ENCODE measurements at places on chromosomes 5 and 9.

- no peak for DNase-seq
Measured at GRCh38 chr9:18720691-18721090, 246.7 kb downstream of the ADAMTSL1 start.

GRCh38 chr9:123470991-123471770 lies 115.2 kb downstream of the CRB2 start:
- no peak for DNase-seq

DNA sequence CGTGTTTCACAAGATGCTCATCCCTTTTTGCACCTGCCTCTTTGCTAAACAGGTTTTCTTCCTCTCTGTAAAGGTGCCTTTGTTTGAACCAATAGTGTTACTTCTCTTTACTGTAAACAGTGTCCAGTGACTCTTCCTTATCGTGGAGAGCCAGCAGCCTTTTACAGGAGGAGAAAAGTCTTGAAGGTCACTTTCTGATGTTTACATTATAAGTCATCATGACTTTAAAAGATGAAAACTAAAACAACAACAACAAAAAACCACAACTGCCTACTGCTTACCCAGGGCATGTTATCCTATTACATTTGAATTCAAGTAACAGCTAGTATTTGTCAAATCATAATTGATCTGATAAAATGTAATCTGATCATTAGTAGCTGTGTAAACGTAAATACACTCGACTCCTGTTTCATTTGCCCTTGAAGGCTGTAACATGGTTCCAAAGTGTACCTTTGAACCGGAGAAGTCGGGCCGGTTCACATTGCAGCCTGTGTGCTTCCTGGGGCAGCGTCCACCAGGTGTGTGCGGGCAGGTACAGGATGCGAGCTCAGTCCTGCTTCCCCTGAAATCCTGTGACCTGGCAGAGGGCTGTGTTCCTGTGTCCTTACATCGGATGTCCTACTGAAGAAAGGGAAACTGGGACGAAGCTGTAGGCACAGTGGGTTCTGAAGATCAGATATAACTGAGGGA lies 118.1 kb downstream of the C9orf152 start:
- no peak for DNase-seq

GRCh38 chr5:67409126-67409777 lies 212.7 kb upstream of the CD180 start:
- no peak for DNase-seq

- no peak for DNase-seq
Measured at GRCh38 chr9:91138760-91139159, 223.0 kb downstream of the AUH start.

GRCh38 chr9:4299005-4299795 lies 668 bp downstream of the GLIS3 start:
- DNase-seq, result peak; percentile 46

DNA sequence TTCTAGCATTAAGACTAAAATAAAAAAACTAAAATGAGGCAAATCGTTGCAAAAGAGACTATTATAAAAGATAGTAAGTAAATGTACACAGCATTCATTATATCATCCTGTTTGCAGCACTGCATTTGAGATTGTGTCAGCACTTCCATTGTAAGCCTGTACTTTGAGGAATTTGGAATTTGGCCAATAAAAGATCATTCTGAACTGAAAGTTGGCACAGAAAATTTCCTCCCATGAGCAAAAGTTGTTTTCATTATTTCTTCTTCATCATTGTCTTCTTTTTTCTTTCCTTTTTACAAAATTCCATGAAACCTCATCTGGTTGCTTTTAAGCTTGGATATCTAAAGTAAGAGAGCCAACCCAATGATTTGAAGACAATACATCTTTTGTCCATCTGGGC lies 199.3 kb upstream of the ADAMTSL1 start:
- no peak for DNase-seq

- DNase-seq, result no peak
Measured at GRCh38 chr5:103938146-103938695, 375.6 kb upstream of the NUDT12 start.

- DNase-seq, result no peak
Measured at GRCh38 chr5:32096891-32097595, 77.1 kb downstream of the GOLPH3 start.

DNA sequence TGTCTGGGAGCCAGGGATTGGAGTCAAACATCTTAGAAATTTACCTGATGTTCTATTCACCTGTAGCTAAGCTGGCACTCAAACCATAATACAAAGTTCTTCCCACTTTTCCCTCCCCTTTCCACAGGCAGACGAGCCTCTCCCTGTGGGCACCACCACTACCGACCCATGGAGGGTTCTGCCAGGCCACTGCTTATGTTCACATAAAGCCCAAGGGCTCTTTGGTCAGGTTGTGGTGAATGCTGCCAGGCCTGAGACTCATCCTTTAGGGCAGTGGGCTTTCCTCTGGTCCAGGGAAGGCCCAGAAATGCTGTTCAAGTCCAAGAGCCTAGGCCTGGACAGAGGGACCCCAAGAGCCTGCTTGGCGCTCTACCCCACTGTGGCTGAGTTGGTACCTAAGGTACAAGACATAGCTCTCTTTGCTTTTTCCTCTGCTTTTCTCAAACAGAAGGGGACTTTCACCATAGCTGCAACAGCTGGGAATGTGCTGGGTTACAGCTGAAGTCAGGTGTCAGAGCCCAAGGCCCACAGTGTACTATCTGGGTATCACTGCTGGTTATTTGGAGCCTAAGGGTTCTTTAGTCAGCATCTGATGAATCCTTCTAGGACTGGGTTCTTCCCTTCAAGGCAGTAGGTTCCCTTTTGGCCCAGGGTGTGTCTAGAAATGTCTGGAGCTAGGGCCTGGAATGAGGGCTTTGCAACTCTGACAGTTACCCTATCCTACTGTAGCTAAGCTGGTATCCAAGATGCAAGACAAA lies 620.1 kb downstream of the TLE1 start:
- DNase-seq, result no peak

DNA sequence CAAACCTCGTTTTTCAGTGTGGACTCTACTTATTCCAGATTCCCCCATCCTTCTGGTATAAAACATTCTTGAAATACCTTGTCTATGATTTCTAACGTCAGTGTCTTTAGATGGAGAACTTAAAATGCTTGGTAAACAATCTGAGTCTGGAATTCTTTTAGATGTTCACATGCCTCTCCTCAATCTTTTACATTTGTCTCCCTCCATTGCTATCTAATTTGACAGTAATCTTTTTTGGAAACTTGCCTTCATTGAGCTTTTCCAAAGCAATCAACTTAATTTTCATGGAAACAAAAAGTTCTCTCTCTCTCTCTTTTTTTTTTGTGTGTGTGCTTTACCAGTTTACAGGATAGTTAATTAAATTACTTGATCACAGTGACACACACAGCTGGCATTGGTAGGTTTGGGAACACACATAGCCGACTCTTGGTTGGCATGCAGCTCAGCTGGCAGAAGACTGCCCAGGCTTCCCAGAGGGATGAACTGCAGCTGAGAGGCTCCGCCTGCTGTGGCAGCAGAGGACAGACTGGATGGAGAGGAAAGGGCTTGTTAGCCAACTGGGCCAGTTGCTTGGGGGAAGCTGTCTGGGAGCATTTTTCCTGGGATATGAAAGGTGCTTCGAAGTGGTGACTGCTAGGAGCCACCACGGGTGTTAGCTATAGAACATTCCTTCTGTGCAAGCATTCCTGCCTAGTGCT lies 271.3 kb downstream of the ZSWIM6 start:
- no peak for DNase-seq

GRCh38 chr9:21415493-21416267 lies 6.8 kb downstream of the IFNA8 start:
- DNase-seq, result no peak

DNA sequence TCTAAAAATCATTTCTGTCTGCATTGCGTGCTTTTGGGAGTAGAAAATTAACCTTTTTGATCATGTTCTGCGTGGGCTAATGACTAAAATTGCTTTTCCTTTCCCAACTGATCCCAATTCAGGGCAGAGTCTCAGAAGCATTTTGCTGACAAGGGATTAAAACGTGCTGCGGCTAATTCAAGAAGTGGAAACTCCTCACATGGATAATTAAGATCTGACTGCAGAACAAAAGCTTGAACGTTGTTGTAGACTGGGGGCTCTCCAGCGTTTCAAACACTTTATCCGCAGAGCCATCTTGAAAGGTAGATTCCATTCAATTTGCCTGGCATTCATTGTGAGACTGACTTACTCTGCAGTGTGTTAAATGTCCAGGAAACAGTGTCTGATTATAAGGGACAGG lies 485.3 kb upstream of the DMAC1 start:
- no peak for DNase-seq
